Esophagus squamous epithelium (tissue), 5 donors: ENCODE measurements at places on chromosomes 12 and 14. TPM values are rescaled to one million over a fixed set of nuclear protein-coding genes. Genes with fewer than 3 reads are reported as not detected.

Gene TCL1B
- total RNA-seq = not detected

Gene PTGES3
- 61.9 TPM for total RNA-seq

Gene GALNT6
- total RNA-seq = 1.7 TPM

GRCh38 chr12:48907245-48907644 is 18.0 kb downstream of the FKBP11 start:
- H3K27ac ChIP-seq = no peak overlapping the region
- H3K27me3 ChIP-seq = no peaks in the 10 kb centered on the region
- no peaks in the 10 kb centered on the region for H3K4me1 ChIP-seq
- H3K36me3 ChIP-seq = no peaks in the 10 kb centered on the region

DNA sequence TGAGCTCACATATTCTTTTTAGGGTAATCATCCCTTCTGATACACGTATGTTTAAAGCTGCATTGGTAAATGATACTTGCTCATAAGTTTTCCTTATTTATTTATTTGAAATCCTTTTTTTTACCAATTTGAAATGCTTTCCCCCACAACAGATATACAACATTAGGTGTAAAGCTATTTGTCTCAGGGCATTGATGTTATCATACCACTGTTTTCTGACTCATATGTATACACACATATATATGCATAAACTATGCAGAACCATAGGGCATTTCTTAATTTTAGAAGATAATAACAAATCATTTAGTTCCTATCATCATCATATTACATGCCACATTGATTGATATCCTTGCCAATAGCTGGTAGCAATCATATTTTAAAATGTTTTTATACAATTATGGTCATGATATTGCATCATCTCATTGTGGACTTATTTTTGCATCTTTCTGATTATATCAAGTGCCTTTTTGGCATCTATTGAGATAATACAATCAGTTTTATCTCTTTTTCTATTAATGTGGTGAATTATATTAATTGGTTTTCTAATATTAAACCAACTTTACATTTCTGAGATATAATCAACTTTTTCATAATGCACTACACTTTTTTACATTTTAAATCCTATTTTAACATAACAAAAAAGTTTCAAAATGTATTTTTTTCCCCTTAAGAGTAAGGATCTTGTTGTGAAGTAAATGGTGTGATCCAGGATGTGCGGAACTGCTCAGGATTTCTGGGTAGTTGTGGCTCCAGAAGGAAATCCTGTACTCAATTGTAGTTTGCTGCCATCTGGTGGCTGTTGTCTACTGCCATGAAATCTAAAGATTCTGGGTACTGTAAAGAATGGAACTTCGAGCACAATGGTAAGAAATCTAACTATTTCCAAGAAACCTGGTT is 16.7 kb downstream of the OR9K2 start:
- H3K4me1 ChIP-seq = no peaks in the 10 kb centered on the region
- H3K36me3 ChIP-seq = no peaks in the 10 kb centered on the region
- H3K27me3 ChIP-seq = no peaks in the 10 kb centered on the region
- no peak overlapping the region for H3K4me3 ChIP-seq
- no peak for DNase-seq

- no peaks in the 10 kb centered on the region for H3K27me3 ChIP-seq
- H3K4me1 ChIP-seq = peaks cover 91% of the 10 kb centered on the region
- H3K36me3 ChIP-seq = no peaks in the 10 kb centered on the region
- H3K4me3 ChIP-seq = no peak overlapping the region
- H3K27ac ChIP-seq = peak overlapping the region; percentile 99
Measured at GRCh38 chr14:55124774-55125386, 4.2 kb upstream of the LGALS3 start.

GRCh38 chr14:87613881-87614280 is 379.1 kb downstream of the GALC start:
- H3K27me3 ChIP-seq = no peaks in the 10 kb centered on the region
- no peak overlapping the region for H3K27ac ChIP-seq
- H3K4me1 ChIP-seq = no peaks in the 10 kb centered on the region
- no peak for DNase-seq
- no peak overlapping the region for H3K4me3 ChIP-seq

- DNase-seq = no peak
- no peak overlapping the region for H3K4me3 ChIP-seq
- no peaks in the 10 kb centered on the region for H3K27me3 ChIP-seq
- peaks cover 13% of the 10 kb centered on the region for H3K36me3 ChIP-seq
- no peak overlapping the region for H3K27ac ChIP-seq
- H3K4me1 ChIP-seq = no peaks in the 10 kb centered on the region
Measured at GRCh38 chr12:123942911-123943648, 29.6 kb downstream of the CCDC92 start.

DNA sequence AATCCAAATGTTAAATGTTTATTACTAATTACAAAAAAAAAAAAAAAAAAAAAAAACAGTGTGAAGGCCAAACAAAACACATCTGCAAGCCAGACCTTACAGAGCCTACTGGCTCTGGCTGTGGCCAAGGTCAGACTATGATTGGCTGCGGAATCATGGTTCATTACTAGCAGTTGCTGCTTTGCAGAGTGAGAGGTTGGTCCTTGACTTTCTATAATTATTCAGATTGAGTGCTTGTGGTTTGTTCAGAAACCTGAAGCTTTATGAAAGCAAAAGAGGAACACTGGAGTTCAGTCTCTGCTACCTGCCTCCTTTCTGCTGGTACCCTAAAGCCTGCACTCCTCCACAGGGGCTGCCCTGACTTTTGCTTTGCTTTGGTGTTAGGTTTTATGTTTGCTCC is 550.9 kb downstream of the BCL11B start:
- H3K4me3 ChIP-seq = no peak overlapping the region
- H3K27ac ChIP-seq = no peak overlapping the region
- H3K4me1 ChIP-seq = no peaks in the 10 kb centered on the region
- no peak for DNase-seq

DNA sequence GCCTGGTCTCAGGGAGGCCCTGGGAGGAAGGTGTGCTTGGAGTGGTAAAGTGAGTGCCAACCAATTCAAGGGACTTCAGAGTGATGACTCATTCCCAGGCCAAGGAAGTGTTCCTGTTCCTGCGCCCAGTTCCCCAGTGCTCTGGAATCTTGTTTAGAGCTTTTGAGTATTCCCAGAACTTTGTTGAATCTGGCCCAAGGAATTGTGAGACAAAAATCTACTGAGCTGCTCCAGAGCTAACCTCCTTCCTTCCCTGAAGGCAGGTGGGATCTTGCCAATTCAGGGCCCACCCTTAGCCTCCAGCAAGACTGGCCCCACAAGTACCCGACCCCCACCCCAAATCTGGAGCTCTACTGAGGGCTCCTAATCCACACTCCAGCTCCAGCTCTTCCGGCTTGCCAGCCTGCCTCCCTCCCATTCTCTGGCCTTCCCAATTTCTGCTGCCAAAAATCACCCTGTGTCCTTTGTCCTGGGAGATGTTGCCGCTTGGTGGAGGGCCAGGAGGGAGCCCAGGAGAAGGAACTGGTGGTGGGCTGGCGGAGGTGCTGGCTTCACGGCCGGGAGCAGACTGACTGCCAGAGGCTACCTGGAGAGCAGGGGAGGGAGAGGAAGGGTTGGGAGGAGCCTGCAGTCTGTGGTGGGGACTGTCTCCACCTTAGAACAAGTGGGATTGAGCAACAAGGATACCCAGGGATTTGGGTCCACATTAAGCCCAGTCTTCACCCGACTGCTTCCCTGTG is 2.0 kb upstream of the ATN1 start:
- H3K4me1 ChIP-seq = peaks cover 52% of the 10 kb centered on the region
- peak overlapping the region; percentile 91 for H3K27ac ChIP-seq
- H3K36me3 ChIP-seq = peaks cover 15% of the 10 kb centered on the region
- H3K4me3 ChIP-seq = peak overlapping the region; percentile 87
